ENCODE measurements at places on chromosomes 3 and 15.

- no peak for DNase-seq
These were observed 243.5 kb upstream of the SEMA6D start for GRCh38 chr15:47473832-47474231.

DNA sequence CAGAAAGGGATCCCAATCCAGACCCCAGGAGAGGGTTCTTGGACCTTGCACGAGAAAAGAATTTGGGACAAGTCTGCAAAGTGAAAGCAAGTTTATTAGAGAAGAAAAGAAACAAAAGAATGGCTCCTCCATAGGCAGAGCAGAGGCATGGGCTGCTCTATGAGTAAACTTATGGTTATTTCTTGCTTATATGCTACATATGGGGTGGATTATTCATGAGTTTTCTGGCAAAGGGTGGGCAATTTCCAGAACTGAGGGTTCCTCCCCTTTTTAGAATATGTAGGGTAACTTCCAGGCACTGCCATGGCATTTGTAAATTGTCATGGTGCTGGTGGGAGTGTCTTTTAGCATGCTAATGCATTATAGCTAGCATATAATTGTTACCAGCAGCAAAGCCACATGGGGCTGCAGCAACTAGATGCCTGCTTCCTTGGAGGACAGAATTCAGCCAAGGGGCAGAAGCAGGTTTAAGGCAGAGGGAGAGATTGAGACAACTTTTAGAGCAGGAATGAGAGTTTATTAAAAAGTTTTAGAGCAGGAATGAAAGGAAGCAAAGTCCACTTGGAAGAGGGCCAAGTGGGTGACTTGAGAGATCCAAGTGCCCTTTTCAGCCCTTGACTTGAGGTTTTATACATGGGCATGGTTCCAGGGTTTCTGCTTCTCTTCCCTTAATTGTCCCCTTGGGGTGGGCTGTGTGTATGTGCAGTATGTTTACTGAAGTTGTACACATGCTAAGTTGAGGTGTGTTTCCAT lies 41.3 kb downstream of the METTL6 start:
- DNase-seq, result no peak

GRCh38 chr15:98937413-98938104 lies 70.0 kb downstream of the PGPEP1L start:
- no peak for DNase-seq

- no peak for DNase-seq
These were observed at the start of gene SAMMSON for GRCh38 chr3:69999140-70000027. SAMMSON (plus strand) TSS chr3:69999733.

DNA sequence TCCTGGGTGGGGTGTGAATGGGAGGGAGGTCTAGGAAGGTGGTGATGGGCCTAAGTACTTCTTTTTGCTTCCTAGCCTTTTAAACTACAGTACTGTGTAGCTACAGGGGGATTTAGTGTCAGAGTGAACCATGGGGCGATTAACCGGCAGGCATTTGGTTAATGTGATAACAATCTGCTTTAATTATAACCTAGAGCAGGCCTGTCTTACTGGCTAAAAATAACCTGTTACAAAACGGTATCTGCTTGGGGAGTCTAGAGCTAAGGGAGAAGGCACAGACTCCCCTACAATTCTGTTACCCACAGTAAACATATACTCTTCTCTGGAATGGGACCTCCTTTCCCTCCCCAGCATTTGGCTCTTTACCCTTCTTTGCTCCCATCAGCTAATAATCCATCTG lies 85.4 kb downstream of the RBPMS2 start:
- no peak for DNase-seq

DNA sequence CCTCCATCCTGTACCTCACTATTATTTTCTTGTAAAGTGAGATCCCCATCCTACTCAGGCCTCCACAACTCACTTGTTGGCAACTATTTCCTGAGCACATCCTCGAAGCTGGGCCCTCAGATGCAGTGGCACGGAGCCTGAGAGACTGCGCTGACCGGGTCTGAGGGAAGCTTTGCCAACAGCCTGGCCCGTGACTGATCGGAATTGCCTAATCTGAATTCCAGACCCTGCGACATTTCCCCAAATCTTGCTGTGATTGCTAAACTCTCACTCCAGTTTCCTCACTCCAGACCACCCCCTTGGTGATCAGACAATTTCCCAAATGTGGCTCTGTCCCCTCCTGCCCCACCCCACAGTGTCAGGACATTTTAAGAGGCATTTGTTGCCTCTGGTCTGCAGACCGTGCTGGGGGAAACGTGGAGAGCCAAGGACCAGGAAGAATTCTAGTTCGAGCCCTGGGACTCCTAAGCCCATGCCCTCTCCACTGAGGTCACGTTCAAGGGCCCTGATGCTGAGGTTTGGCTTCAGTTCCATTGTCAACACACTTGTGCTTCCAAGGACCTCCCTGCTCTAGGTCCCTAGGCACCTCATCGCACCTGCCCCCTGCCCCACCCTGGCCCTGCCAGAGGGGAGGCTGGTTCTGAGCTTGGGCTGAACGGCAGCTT lies 22.8 kb downstream of the KLHL25 start:
- DNase-seq, result no peak

DNA sequence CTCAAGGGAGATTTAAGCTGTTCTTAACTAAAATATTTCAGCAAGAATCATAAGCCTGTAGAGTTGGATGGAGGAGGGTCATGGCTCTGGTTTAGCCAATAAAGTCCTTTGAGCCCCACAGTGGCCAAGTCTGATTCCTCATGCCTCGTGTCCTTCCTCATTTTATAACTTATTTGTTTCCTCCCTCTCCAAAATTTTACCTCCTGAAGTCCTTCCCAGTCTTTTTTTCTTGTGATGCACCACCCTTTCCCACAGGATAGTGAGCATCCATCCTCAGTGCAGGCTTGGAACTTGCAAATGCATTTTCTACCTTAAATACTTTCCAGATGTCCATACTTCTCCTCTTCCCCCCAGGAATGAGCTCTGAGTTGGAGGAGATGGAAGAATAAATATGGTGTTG lies 162.7 kb upstream of the AGTR1 start:
- DNase-seq, result no peak

- no peak for DNase-seq
These were observed 272.1 kb downstream of the UNC13C start for GRCh38 chr15:54250326-54250725.

DNA sequence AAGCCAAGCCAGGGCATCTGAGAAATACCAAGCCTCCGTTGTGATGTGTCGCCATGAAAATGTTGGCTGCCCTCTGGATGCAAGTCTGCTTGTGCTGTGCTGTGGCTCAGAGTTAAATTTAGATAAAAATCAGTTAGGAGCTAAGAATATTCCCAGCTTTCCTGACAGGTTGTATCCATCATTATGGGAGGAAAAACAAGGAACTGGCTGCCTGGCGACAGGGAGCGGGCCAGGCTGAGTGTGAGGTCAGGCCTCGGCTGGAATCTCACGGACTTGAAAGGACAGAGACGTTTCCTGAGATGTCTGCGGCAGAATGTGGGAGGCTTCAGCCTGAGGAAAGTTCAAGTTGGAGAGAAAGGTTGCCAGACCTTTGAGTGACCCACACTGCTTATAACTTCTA lies 213.8 kb downstream of the THSD4 start:
- DNase-seq, result no peak

GRCh38 chr3:29789686-29790085 lies 508.8 kb downstream of the RBMS3 start:
- DNase-seq, result no peak

GRCh38 chr15:68126396-68126795 lies 72.3 kb downstream of the PIAS1 start:
- no peak for DNase-seq

DNA sequence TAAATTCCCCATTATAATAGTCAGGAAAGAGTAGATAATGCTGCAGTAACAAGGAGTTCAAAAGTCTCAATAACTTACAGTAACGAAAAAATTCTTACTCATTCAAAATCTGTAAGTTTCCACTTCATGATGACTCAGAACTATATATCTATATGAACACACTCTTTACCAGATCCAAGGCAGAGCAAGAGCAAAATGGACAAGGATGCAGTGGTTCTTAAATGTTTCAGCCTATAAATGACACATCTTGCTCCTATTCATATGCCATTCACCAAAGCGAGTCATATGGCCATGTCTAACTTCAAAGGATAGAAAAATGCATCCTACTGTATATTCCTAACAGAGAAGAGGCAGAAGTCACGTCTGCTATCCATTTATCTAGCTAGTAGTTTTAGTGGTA lies 787.7 kb downstream of the NAALADL2 start:
- DNase-seq, result no peak

- no peak for DNase-seq
These were observed 16.4 kb downstream of the CCR1 start for GRCh38 chr3:46191730-46192129.

GRCh38 chr3:50095352-50095998 lies 6.8 kb downstream of the RBM5 start:
- DNase-seq, result no peak

- DNase-seq, result no peak
These were observed 704.1 kb upstream of the SGO1 start for GRCh38 chr3:20890111-20890519.

DNA sequence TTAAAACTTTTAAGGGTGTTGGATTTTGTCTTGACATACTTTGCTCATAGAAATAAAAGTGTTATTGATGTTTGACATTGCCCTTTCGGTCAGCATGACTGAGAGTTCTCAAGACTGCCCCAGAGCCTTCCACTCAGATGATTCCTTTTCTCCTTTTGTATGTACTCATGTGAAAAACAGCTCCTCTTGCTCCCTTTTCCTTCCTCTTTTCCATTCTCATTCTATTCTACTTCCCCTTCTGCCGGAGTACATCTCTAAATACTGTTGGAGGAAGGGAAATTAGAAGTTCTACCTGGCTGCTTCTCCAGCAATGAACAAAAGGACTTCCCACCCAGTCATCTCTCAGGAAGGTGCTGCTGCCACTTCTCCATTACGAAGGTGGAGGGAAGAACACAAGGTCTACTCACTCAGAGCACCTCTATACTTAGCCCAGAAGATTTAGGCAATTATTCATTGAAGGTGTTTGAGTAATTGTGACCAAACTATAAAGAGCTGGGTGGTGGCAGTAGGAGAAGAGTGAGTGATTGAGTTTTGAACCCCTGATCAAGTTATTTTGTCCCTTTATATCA lies 163.8 kb upstream of the MBNL1 start:
- DNase-seq, result no peak

DNA sequence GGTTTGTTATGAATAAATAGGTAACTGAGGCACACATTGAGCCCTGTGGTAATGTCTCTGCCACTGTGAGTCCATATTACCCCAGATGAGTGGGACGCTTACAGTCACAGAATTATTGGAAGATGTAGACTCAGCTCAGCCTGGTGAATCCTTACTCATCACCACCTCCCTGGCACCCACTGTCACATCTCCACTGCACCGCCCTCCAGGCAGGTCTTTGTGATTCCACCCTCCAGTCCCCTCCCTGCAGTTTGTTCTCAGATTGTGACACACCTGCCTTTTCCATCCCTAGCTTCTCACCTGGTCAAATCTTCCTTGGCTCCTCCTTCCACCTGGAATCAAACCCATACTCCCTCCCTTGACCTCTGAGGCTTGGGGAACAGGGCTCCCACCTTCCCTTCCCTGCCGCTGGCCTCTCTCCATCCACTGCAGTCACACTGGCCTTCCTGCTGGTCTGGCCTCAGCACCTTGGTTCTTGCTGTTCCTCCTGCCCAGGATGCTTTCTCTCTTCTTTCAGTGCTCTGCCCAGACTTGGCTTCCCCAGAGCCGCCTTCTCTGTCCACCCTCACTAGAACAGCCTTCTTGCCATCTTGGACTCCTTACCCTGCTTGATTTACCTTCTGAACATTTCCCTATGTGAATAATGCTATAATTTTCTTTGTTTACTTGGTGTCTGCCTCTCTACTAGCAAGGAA lies 9.4 kb downstream of the SLC6A20 start:
- no peak for DNase-seq

- no peak for DNase-seq
These were observed 13.8 kb downstream of the ATP11B start for GRCh38 chr3:182807061-182807460.

GRCh38 chr15:26736502-26737248 lies 36.2 kb downstream of the GABRB3 start:
- no peak for DNase-seq

GRCh38 chr3:27888562-27888961 lies 166.4 kb upstream of the EOMES start:
- DNase-seq, result no peak

- DNase-seq, result no peak
These were observed 69.8 kb upstream of the BOC start for GRCh38 chr3:113141543-113141942.

DNA sequence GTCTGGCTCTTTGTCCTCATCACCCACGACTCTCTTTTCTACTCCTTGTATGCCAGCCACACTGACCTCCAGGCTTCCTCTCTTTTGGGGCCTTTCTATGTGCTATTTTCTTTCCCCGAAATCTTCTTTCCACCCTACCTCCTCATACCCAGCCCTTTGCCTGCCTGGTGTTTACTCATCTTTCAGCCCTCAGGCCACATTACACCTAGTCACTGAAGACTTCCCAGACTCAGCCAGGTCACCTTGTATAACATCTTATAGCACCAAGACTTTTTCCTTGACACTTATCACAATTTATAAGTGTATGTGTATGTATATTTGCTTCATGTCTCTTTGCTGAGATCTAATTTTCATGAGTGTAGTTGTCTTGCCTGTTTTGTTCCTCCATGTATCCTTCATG lies 396.4 kb downstream of the NLGN1 start:
- no peak for DNase-seq

GRCh38 chr3:153658136-153658535 lies 463.1 kb upstream of the ARHGEF26 start:
- DNase-seq, result no peak

GRCh38 chr3:109278141-109278540 lies 38.2 kb downstream of the DPPA2 start:
- DNase-seq, result no peak

- no peak for DNase-seq
These were observed 21.8 kb downstream of the FBXO45 start for GRCh38 chr3:196590279-196590678.

DNA sequence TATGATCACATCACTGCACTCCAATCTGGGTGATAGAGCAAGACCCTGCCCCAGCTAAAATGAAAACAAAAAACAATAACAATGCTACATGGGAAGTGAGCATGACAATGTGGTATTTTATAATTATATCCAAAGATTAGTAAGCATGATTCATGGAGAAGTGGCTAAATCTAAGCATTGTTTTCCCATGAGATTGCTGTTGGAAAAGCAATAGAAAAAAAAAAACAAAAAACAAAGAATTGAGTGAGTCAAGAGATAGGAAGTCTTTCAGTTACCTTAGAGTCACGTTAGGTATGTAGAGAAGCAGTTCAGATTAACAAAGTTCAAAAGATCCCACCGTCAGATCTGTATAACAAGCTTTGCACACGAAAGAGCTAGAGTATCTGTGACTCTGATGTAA lies 210.3 kb upstream of the CNTN6 start:
- DNase-seq, result no peak

GRCh38 chr3:52463416-52463815 lies 8.0 kb downstream of the NISCH start:
- DNase-seq, result no peak

- no peak for DNase-seq
These were observed 37.0 kb downstream of the CLDN18 start for GRCh38 chr3:138046955-138047354.

GRCh38 chr3:115693868-115694267 lies 70.6 kb downstream of the GAP43 start:
- no peak for DNase-seq

- no peak for DNase-seq
These were observed 14.7 kb downstream of the STAB1 start for GRCh38 chr3:52509753-52510328.

- DNase-seq, result no peak
These were observed 67.6 kb upstream of the GCNT3 start for GRCh38 chr15:59543721-59544547.
